ENCODE measurements at places on chromosomes 2 and 18.
A peak's percentile ranks its signal among the peaks of the same experiment; 100 is the strongest.

- DNase-seq = no peak
These were observed 9.3 kb upstream of the KCNJ3 start for GRCh38 chr2:154689158-154689557.

GRCh38 chr2:68911709-68912108, 40.5 kb upstream of the BMP10 start:
- no peak for DNase-seq

DNA sequence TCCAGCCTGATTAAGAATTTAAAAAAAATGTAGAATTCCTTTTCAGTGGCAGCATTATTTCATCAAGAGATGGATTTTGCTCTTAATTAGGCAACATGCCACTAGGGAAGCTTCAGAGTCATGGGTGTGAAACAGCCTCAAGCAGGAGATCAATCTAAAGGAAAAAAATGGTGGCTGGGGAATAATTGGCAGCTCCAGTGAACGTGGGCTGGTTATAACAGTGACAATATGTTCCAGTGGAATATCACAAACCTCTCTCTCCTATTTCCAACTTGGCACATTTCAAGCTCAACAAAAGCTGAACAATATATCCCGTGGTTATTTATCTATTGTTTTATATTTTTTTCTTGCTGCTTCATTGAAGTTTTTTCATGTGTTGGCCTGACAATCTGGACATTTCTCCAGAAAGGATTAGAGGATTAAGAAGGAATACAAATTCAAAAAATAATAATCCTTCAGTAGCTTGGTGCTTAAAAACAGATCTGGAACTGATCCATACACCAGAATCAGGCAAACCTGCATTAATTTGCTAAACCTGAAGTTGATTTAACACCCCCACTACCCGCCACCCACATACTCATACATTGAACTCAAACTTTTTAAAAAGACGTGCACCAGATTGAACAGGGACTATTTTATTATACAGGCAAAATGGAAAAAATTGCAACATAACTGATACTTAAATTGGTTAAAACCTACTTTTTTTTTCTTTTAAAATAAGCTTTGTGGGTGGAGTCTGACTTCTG, 255.9 kb upstream of the SPRED2 start:
- DNase-seq = no peak

GRCh38 chr18:54717673-54718407, 110.4 kb upstream of the RAB27B start:
- DNase-seq = peak; percentile 44

DNA sequence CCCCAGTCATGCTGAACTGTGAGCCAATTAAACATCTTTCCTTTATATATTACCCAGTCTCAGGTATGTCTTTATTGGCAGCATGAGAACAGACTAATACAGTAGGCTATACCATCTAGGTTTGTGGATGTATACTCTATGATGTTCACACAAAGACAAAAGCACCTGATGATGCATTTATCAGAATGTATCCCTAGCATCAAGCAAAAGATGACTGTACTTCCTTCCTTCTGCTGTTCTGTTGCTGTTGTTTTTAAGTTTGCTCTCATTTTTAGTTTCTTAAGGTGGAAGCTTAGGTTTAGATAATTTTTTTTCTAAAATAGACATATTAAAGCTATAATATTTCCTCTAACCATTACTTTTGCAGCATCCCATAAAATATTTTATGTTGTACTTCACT, 12.4 kb downstream of the ZSCAN30 start:
- DNase-seq = no peak
